ENCODE measurements at places on chromosomes 2 and 18.

GRCh38 chr2:188333751-188334524, 42.3 kb downstream of the GULP1 start:
- DNase-seq = no peak

DNA sequence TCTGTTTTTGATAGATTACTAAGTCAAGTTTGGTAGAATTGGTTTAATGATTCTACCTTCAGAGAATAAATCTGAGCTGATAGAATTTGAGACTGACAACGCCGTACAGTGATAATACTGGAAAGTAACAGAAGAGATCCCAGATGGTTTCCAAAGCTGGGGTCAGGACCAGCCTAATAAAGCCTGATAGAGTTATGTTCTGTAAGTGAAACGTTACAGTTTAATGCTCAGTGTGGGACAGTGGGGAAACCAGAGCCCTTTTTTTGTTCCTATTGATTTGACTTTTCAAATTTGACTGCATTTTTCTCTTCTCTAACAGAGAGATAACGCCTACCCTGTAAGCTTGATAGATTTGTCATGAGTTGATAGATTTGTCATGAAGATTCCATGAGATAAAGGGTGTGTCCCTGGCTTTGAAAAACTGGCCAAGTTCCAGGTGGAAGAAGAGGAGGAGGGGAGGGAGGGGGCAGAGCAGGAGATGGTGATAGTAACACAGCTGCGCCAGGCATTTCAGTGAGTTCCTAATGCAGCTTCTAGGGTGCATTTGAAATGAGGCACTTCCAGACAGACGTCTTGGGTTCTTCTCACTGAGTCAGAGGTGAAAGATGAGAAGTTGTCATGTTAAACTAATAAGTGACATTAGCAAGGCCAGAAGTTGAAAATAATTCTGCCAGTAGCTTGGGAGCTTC, 65.1 kb downstream of the CERS6 start:
- DNase-seq = no peak

DNA sequence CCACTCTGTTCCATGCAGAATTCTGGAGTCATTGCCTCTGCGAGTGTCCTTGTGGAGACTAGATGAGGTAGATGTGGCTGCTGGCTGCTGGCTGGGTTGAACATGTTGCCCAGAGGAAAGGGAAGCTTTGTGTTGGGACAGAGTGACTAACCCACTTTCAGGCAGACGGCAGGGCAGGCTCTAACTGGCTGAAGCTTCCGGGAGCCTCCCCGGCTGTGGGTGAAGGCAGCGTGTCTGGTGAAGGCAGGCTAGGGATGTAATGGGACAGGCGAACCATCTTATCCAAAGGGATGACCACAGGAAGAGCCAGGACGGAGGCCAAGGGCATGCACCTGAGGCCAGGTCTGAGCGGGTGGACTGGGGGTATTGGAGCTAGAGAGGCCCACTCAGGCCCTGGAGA, 16.0 kb downstream of the ASPRV1 start:
- DNase-seq = peak; percentile 37

GRCh38 chr2:200741468-200742202, 70.1 kb upstream of the BZW1 start:
- no peak for DNase-seq

GRCh38 chr2:50309503-50309902, 722.4 kb downstream of the NRXN1 start:
- no peak for DNase-seq

GRCh38 chr2:197201874-197202273, 108.7 kb downstream of the ANKRD44 start:
- no peak for DNase-seq

- DNase-seq = no peak
Observed at GRCh38 chr2:140270224-140270623, 1490.0 kb upstream of the NXPH2 start.

DNA sequence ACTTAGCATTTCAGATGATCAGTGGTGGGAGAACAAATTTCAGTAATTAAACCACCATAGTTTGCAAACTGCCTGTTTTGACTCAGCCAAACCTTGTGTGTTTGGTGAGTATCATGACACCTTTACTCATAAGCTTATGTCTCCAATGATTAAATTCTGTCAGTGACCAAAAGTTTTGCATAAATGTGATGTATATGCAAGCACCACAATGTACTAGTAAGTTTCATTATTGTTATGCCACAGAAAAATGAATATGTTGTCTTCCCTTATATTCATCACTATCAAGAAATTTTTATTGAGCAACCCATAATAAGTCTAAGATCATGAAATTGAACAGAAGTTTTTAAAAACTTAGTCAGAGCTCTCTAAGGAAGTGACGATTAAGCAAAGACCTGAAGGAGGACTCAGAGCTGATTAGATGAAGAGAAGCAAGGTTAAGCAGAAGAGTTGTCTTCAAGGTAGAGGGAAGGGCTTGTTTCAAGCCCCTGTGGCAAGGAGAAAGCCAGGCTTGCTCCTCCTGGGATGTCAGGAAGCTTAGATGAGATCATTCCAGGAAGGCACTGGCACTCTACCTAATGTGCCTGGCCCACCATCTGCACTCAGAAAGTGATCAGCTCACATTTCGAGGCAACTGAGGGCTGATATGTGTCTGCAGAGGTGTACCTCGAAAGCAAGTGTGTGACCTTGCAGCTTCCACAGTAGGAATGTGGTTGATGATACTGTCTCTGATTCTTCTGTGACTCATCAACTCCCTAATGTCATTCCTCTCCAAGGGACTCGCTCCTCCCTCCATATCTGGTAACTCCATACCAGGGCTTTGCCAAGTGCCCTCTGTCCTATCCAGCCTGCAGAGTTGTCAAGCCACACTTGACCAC, 54.7 kb downstream of the KCTD18 start:
- peak; percentile 88 for DNase-seq

- DNase-seq = no peak
Observed at GRCh38 chr2:67486041-67486796, 89.1 kb downstream of the ETAA1 start.

DNA sequence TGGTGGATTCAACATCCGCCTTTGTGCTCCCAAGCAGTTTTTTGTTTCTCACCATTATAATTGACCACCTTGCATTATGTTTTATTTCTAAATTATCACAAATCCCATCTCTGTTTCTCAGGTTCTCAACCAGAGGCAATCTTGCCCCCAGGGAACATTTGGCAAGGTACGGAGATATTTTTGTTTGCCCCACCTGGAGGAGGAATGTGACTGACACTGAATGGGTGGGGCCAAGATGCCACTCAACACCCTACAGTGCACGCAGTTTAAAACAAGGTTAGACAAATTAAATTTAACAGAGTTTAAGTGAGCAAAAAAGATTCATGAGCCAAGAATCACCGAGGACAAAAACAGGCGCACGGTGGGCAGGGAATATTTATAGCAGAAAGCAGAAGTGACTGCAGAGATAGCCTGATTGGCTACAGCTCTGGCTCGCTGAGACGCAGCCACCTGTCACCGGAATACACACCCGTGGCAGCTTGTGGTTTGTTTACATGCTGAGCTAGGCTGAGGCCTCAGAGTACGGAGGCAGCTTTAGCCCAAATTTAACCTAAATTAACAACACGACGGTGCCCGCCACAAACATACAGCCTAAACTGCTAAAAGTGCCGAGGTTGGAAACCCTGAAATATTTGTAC, 150.0 kb upstream of the ALKAL2 start:
- peak; percentile 68 for DNase-seq

DNA sequence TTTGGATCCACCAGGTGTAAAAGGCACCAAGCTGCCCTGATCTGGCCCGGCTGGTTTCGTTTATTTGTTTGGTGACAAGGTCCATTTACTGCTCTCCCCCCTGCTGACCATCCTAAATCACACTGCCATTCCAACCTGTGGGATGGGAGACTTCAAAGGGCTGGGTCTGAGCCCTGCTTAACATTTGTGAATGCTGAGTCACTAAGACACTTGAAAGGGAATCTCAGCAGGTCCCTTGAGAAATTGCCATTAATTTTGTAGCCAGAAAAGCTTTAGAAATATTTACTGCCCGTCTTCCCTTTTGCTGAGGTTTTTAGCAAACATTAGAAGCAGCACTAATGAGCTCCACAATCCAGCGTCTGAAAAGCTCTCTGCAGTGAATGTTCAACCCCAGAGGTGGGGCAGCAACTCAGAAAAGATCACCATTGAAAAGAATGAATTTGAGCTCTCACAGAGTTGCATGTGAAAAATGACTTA, 133.8 kb downstream of the ARL4C start:
- no peak for DNase-seq

- no peak for DNase-seq
Observed at GRCh38 chr2:211161236-211161635, 604.8 kb downstream of the CPS1 start.

Measured in activated CD4-positive, alpha-beta T cell treated with anti-CD3 and anti-CD28 coated beads, Interleukin-10, Interleukin-2, amounts not matched to agents 100 ng/mL and 50 ng/mL, durations not matched to agents 16 hours and 8 hours (primary cell).